Midbrain (tissue), 1 donor: ENCODE measurements at places on chromosomes 7 and 10.

- no peak for DNase-seq
Observed at GRCh38 chr10:21602313-21602712, 68.3 kb downstream of the MLLT10 start.

GRCh38 chr10:31728698-31729224 lies 199.9 kb downstream of the ARHGAP12 start:
- DNase-seq = no peak

DNA sequence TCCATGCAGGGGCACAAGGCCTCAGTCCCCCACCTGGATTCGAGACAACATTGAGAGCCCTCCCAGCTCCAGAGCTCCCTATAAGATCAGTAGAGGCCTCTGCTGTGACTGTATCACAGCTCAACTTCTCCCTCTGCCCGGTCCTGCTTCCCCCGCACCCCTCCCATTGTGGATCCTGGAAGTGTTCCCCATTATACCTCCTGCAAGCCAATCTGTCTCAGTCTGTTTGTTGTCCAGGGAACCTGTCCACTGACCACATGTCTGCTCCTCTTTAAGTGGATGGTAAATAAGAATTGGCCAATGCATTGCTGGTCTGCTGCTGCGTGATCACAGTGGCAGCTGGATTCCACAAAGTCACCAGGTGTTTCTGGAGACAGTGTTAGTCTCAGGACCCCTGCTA lies 259.7 kb upstream of the HABP2 start:
- DNase-seq = no peak

- DNase-seq = no peak
Observed at GRCh38 chr10:19946791-19947190, 130.6 kb downstream of the PLXDC2 start.

GRCh38 chr7:92627956-92628355 lies 37.8 kb upstream of the FAM133B start:
- no peak for DNase-seq

- no peak for DNase-seq
Observed at GRCh38 chr10:103724771-103725170, 130.6 kb downstream of the SH3PXD2A start.

GRCh38 chr7:76057813-76058145 lies 9.9 kb downstream of the MDH2 start:
- no peak for DNase-seq

DNA sequence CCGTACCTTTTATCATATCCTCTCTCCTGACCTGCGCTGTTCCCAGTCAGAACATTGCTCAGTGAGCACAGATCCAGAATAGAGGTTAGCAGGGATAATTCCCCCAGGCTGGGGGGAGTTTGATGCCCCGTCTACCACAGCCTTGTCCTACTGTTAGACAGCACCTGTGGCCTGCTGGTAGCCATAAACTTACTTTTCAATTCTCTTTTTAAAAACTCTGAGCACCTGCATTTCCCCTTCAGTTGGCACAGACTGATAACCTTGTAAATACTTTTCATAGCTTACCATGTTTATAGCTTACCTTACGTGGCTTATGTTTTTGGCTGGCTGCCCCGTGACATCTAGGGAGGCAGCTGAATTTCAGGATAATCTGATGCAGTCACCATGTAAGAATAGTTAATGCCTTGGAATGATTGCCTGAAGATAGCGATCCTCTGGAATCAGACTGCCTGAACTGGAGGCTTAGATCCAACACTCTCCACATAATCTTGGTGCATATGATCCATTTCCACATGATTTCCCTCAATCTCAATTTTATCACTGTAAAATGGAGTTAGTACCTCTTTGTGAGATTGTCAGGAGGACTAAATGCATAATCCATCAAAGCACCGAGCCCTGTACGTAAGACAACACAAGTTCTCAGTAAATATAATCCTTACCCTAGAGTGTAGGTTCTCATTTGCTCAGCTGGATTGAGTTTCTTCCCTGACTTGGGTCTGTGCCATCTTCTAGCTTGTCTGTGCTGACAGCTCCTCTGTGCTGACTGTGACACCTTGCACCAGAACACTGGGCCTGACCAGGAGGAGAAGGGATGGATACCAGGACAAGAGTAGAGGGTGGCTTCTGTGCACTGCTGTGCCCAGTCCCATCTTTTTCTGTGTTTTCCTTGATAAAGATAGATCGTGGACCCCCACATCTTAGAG lies 111.7 kb upstream of the GJD4 start:
- no peak for DNase-seq

- DNase-seq = no peak
Observed at GRCh38 chr10:43437141-43437870, 395 bp downstream of the ZNF487 start.

DNA sequence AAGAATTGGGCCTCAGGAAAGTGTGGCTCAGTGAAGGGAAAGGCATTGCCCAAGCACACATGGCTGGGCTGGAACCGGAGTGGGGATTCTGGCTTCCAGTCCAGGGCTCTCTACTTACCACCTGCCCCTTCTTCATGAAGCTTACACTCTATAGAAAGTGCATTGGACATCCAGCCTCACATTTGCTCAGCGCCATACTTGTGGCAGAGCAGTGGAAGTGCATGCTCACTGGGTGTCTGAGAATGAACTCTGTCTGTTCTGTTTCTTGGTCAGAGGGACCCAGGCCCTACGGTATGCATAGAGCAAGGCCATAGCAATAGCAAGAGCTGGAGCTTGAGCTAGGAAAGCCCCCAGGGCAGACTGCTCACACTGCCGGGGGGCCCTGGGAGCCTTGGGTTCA lies 1253.5 kb downstream of the TYW1 start:
- no peak for DNase-seq

- DNase-seq = no peak
Observed at GRCh38 chr7:104111271-104111670, 96.5 kb downstream of the ORC5 start.

DNA sequence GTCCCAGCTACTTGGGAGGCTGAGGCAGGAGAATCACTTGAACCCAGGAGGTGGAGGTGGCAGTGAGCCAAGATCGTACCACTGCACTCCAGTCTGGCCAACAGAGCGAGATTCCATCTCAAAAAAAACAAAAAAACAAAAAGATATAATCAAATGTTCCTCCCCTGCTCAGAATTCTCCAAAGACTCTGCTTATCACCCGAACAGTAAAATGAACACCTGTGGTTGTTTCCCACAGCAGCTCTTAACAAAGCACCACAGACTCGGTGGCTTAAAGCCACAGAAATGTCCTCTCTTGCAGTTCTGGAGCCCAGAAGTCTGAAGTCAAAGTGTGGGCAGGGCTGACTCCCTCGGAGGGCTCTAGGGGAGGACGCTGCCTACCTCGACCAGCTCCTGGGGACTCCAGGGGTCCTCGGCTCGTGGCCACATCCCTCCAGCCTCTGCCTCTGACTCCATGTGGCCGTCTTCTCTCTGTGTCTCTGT lies 4.1 kb upstream of the INTS1 start:
- no peak for DNase-seq

- DNase-seq = no peak
Observed at GRCh38 chr10:101777619-101778145, 1.8 kb upstream of the FGF8 start.

- DNase-seq = peak; percentile 89
Observed at GRCh38 chr10:30784897-30785605, 155.5 kb upstream of the LYZL2 start.

- DNase-seq = no peak
Observed at GRCh38 chr7:8042796-8043535, 74.4 kb downstream of the GLCCI1 start.

GRCh38 chr7:80186721-80187120 lies 52.1 kb downstream of the GNAI1 start:
- peak; percentile 78 for DNase-seq

- no peak for DNase-seq
Observed at GRCh38 chr7:29302666-29303395, 108.3 kb downstream of the CHN2 start.

DNA sequence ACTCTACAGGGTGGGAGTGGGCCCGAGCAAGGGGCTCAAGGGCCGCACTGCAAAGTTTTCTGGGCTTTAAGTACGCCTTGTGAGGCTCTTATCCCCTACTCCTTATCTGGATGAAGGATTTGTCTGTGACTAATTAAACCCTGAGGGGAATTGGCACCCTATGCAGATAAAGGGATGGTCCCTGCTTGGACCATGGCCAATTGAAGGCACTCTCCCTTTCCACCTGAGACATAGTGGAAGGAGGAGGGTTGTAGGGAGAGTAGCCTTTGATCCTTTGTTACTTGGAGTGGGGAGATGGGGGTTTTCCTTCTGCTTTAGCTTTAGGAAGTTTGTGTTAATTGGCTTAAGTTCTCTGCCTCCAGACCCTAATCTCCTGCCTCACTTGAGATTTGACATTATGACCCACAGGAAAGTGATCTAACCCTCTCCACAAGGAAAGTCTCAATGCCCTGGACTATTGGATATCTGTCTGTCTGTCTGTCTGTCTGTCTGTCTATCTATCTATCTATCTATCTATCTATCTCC lies 1158.8 kb upstream of the SORCS1 start:
- no peak for DNase-seq

DNA sequence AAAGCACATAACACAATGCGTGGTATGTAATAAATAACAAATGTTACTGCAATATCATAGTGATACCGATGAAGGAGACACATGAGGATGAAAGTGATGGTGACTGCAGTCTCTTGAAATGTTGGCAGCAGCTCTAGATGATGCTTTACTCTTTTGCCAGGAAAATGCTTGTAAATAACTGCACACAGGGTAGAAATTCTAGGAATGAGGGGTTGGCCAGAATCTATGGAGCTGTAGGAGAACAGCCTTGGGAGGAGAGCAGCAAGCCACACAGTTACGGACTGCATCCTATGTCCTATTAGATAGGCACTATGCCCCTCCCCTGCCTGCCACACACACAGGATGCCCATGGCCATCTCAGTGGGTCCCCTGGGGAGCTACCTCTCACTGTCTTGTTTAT lies 97.6 kb upstream of the GSDME start:
- no peak for DNase-seq

GRCh38 chr7:105648561-105649401 lies 67.5 kb upstream of the EFCAB10 start:
- no peak for DNase-seq

DNA sequence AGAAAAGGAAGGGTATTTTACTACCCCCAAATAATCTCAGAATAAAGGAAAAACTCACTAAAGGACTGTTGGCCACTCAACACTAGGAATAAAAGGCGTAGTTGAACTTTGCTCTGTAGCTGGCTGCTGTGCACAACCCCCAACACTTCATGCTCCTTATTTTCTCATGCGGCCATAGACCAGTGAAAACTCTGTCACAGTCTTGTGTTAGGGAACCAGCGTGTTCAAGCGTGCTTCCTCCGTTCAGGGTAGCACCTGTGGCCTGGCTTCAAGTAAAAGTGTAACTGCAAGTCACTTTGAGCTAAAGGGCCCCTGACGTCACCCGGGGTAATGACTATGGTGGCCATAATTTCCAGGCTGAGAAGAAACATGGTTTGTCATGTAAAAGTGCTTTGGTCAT lies 27.0 kb downstream of the BLNK start:
- DNase-seq = no peak

DNA sequence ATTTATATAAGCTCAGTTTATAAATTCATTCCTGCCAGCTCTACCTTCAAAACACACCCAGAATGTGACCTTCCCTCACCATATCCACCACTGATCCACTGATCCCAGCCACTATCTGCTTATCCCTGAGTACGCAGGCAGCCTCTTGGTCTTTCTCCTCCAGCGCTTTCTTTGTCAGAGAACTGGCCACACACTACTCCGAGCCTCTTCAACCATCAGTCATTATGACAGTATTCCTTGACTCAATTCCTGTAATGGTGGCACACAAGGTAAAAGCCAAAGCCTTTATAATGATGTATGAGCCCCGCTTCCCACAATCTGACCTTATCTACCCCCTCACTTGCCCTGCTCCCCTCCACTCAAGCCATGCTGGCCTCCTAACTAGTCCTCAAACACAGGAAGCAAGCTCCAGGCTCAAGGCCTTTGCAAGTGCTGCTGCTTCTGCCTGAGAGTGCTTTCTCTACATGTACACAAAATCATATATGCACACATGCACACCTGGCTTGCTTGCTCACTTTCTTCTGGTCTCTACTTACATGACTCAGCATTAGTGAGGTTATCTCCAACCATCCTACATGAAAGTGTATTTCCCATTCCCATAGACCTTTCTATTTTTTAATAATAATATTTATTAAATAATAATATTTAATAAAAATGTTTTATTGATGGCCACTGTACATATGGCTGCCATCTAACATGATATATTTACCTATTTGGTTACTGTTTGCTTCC lies 150.4 kb upstream of the FEZF1 start:
- DNase-seq = no peak

DNA sequence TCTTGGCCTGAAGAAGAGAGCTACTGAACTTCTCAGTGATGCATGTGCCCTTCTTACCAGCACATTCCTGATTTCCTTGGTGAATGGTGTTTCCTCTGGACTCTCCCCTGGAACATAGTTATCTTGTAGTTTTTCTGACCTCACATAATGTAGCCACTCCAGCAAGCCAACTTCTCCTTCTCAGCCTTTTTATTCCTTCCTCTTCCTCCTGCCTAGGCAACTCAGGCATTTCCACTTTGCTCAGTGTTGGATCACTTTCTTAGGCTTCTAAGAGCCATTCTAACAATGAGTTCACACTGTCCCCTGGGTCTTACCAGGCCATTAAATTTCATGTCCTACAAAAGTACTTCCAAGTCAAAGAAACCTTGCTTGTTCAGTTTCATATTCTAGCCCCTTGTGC lies 3.6 kb upstream of the PTTG1IP2 start:
- no peak for DNase-seq

DNA sequence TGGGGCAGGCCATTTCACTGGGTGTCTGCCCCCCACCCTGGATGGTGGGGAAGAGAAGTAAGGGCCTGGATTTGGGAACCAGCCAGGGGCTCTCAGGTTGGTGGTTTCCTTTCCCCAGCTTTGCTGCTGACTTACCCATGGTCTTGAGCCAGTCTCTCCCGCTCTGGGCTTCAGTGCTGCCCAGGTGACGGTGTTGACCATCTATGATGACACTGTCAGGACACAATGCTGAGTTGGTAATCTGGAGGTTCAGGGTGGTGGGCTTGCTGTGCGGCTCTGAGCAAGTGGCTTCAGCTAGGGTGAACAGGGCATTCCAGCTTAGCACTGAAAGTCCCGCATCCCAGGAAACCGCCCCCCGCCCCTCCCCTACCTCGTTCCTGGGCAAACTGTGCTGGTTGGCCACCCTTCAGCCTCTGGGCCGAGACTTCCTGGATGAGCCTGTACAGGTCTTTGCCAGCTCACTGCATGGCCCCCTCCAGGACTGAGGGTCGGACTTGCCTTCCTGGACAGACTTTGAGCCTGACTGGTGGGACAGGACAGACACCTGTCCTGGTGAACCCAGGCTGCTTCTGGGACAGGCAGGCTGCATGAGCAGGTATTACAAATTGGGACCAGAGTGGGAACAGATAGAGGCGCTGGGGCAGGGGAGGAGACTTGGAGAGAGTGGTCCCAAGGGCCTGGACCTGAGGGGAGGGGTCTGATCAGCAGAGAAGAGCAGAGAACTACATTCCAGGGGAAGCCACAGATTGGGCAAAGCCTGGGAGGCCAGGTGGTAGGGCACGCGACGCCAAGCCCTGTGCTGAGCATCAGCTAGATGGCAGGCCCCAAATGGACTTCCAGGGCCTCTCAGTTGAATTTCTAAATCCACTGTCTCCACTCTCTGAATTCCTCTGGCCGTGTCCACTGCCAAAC lies 19.9 kb upstream of the ZMIZ1 start:
- no peak for DNase-seq
